Neural crest cell (in vitro differentiated cells): ENCODE measurements at places on chromosomes 12 and 14. TPM values are rescaled to one million over a fixed set of nuclear protein-coding genes. Genes with fewer than 3 reads are reported as not detected.
A peak's percentile ranks its signal among the peaks of the same experiment; 100 is the strongest.

GABARAPL1 gene
- 16.0 and 17.4 TPM in 2 replicates for total RNA-seq

DNA sequence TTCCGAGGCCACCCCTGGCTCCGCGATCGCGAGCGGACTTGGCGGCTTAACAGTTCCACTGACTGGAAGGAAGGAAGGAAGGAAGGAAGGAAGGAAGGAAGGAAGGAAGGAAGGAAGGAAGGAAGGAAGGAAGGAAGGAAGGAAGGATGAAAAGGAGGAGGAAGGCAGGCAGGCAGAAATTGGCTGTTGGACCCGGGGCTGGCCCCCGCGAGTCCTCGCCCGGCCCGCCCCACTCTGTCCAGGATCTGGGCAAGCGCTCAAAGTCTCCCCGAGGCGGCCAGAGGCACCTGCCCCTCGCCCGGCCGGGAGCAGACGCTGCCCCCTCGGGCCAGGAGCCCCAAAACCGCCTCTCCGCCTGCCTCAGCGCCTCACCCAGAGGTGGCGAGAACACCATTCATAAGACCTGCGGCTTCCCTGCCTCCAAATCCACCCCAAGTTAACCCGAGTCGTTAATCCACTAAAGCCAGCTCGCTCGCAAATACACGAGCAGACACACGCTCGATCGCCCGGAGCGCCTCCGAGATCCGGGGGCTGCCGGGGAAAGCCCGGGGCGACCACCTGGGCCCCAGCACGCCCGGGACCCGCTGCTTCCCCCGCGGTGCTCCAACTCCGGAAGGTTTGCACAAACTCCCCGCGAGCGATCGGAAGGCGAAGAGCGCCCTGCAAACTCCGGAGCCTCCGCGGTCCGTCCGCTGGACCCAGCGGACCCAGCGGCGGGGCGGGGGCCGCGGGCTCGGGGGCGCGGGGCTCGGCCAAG is 844 bp downstream of the DPF3 start:
- peak; percentile 25 for DNase-seq

DNA sequence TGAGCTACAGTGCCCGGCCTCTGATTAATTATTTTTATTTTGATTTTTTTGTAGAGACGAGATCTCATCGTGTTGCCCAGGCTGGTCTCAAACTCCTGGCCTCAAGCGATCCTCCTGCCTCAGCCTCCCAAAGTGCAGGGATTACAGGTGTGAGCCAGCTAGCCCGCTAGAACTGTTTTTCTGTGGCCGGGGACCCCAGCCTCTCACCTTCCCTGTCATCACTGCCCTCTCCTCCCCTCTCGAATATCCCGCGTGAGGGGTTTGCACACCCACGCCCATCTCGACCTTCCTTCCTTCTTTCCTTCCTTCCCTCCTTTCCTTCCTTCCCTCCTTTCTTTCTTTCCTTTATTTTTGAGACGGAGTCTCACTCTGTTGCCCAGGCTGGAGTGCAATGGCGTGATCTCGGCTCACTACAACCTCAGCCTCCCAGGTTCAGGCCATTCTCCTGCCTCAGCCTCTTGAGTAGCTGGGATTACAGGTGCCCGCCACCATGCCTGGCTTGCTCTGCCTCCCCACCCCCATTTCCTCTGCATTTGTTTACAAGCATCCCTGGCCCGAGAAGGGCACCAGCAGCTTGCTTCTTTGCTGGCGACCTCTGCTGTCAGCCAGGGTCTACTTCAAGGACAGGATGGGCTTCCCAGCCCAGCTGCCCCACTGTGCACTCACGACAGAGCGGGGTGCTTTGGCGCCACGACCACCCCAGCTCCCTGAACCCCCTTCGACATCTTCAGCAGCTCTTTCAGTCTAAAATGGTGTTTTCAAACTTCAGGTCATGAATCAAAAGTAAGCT is 4.3 kb upstream of the TRAF3 start:
- no peak for DNase-seq

- no peak for DNase-seq
Measured at GRCh38 chr14:77243853-77244252, 27.2 kb downstream of the NGB start.

FICD gene
- 2.9 and 3.4 TPM in 2 replicates for total RNA-seq

DNA sequence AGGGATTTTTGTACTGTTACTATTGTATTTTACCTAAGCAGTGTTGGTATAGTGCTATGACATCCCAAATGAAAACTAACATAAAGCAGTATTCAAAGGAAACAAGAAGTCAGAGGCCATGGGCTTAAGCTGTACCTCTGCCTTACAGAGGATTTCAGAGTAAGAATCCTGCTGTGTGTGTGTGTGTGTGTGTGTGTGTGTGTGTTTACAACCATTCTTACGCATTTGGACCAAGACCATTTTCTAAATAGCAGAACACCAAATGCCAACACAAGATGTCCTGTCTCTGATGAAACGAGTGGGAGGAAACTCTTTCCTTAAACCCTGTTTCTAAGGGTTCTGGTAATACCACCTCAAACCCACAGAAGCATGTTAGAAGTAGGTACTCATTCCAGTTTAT is 64.4 kb downstream of the PPP1R36 start:
- no peak for DNase-seq

- no peak for DNase-seq
Measured at GRCh38 chr12:113186033-113186365, 478 bp downstream of the RITA1 start.

- no peak for DNase-seq
Measured at GRCh38 chr12:5222011-5222461, 178.4 kb downstream of the KCNA5 start.

KCNK10 gene
- total RNA-seq = 8.5 and 11.5 TPM in 2 replicates

- DNase-seq = no peak
Measured at GRCh38 chr12:6276956-6277620, 33.4 kb upstream of the PLEKHG6 start.

DNA sequence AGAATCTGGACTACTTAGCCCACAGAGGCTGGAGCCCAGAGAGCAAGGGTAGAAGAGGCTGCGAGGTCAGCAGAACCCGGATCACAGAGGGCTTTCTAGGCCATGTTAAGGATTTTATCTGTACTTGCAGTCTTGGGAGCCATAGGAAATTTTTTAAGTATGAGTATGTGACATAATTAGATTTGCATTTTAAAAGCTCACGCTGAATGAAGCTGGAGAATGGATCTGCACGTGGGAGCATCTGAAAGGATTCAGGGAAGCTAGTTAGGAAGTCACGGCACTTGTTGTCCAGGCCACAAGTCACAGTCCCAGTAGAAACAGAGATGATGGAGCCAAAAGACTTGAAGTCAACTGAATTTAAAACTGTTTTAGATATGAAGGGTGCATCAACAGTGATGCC is 14.1 kb downstream of the CORO1C start:
- DNase-seq = no peak

GAS2L3 gene
- 34.1 and 36.2 TPM in 2 replicates for total RNA-seq

DNA sequence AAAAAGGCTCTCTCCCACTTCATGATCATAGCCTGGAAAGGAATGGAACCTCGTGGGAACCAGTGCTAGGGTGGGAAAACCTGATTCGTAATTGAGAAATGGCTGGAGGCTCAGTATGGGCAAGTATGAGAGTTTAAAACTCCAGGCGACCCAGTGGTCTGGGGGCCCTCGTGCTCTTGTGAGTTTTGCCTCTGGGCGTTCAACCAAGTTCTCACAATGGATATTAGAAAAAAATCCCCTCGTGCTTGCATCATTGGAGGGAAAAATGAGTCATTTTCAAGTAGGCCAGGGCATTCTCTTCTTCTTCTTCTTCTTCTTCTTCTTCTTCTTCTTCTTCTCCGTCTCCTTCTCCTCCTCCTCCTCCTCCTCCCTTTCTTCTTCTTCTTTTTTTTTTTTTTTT is 39.0 kb downstream of the GPR68 start:
- no peak for DNase-seq

ATP23 gene
- total RNA-seq = 7.7 and 8.0 TPM in 2 replicates

GDF3 gene
- total RNA-seq = not detected in 2 replicates

- no peak for DNase-seq
Measured at GRCh38 chr12:6295094-6295811, 15.2 kb upstream of the PLEKHG6 start.

- DNase-seq = no peak
Measured at GRCh38 chr14:50222055-50222613, 9.2 kb downstream of the SOS2 start.
